Dermis microvascular lymphatic vessel endothelial cell (primary cell): ENCODE measurements at places on chromosomes 7 and 10.

DNA sequence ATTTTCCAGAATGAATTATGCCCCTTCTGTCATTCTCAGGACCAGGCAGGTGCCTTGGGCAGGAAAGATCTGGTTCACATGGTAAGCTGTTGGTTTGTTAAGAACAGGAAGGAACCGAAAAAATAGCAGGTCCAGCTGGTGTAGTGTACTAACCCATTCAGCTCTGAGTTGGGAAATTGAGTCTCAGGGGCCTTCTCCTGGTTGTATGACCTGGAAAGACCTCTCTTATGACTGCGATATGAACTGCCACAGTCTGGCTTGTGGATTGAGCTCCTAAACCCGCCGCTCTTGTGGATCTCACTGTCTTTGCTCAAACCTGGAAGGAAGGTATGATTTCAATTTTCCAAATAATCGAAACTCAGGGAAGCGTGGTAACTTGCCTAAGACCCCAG, 4.5 kb downstream of the LRIT1 start:
- no peak for DNase-seq

DNA sequence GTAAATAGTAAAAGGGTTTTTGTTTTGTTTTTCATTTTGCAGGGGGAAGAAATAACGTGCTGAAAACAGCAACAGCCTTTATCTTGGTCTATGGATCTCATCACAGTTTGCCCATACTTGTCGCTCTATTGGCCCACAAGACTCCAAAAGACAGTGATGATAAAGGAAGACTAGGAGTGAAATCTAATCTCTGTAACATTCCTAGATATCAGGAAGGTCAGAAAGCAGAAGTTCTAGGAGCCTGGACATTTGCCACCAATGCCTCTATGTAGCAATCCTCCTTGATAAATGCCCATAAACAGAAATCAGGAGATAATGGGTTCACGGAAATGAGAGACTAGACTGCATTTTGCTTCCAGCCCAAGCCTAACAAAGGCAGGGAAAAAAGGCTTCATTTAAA, 8.9 kb downstream of the CUBN start:
- no peak for DNase-seq

DNA sequence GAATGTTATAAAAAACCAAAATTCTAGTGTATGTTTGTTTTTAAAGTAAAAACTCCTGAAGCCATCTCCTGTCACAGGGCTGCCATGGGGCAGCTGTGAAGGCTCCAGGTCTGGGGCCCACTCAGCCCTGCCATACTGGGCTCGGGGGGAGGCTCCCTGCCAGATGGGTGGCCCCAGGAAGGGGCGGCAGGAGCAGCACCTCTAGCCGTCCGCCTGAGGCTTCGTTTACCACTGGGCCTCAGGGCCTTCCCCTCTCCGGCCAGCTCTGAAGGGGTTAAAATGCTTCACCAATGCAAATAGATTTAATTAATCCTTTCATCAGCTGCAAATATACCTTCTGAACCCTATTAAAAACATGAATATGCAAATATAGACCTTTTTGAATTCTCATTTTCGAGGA, 139.0 kb downstream of the ELFN1 start:
- DNase-seq: no peak

DNA sequence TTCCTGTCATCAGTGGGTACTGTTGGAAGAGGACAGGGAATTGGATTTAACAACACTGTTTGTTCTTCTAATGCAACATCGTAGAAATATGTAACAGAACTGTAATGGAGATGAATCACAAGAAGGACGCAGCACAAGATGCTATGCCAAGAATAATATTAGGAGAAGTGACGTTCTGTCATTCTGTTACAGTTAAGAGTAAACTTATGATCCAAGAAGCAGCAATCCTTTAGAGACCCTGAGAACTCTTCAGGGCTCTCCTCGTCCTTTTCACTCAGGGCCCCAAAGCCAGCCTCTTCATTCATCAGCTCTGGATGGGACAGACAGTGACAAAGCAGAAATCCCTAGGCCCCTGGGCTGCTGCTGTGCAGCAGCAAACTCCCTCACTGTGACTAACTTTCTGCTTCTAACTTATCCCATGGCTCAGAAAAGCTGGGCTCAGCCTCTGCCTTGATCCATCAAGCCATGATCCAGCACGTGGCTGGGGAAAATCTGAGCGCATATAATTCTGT, 8.7 kb upstream of the IL6 start:
- no peak for DNase-seq

DNA sequence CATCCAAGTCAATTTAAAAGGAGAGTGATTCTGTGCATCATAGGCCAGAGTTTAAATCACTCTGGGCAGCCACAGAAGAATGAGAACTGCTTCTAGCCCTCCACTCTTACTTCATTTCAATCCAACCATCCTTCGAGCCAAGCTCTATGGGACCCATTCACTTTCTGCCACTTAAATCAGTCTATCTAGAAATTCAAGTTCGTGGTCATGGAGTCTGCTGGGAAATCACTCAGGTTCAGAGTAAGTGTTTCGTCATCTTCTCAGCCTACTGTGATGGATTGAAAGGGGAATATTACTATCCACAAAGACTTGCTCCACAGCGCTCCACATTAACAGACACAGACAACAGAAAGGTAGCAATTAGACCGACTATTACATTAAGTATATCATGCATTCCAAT, 4.6 kb downstream of the DCLRE1C start:
- DNase-seq: no peak
